Hippocampal formation (tissue), 2 donors: ENCODE measurements at places on chromosomes 1 and 21.
A peak's percentile ranks its signal among the peaks of the same experiment; 100 is the strongest.

GRCh38 chr1:99623554-99623953 is 22.4 kb upstream of the PALMD start:
- DNase-seq, result no peak

GRCh38 chr1:90114521-90115141 is 119.7 kb downstream of the ZNF326 start:
- no peak for DNase-seq

DNA sequence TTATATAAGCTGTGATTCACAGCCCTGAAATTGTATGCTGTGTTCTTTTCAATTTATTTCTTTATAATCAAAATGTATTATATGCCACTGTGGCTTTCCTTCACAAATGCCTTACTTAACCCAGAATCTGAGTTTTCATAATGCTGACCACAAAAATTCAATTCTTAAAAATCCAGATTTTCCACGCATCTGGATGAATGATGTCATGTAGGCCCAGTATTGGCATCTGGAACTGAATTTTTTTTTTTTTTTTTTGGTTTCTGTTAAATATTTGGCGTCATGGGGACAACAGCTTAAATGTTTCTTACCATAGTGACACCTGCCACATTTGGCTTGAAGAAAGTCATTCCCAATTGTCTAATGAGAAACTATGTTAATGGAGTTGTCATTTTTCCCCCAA is 296.8 kb downstream of the TM2D1 start:
- no peak for DNase-seq

- DNase-seq, result no peak
Observed at GRCh38 chr1:111603979-111604378, 15.6 kb upstream of the RAP1A start.

DNA sequence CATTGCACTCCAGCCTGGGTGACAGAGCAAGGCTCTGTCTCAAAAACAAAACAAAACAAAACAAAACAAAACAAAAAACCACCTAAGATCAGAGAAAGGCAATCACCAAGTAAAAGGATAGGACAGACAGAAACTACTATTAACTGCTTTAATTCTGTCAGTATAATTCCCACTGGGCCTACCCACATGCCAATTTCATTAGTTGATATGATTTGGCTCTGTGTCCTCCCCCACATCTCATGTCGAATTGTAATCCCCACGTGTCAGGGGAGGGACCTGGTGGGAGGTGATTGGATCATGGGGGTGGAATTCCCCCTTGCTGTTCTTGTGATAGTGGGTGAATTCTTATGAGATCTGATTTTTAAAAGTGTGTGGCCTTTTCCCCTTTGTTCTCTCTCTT is 27.2 kb upstream of the CAPZB start:
- DNase-seq, result no peak

- no peak for DNase-seq
Observed at GRCh38 chr1:43935711-43936427, 2.3 kb downstream of the ARTN start.

DNA sequence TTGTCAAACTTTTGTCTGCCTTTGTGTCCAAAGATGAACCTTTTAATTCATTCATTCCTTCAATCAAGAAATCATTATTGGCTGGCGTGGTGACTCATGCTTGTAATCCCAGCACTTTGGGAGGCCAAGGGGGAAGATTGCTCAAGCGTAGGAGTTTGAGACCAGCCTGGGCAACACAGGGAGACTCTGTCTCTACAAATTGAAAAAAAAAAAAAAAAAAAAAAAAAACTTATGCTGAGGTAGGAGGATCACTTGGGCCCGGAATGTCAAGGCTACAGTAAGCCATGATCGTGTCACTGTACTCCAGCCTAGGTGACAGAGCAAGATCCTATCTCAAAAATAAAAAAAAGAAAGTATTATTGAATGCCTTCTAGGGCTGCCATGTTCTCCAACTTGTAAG is 51.3 kb upstream of the CXADR start:
- no peak for DNase-seq

DNA sequence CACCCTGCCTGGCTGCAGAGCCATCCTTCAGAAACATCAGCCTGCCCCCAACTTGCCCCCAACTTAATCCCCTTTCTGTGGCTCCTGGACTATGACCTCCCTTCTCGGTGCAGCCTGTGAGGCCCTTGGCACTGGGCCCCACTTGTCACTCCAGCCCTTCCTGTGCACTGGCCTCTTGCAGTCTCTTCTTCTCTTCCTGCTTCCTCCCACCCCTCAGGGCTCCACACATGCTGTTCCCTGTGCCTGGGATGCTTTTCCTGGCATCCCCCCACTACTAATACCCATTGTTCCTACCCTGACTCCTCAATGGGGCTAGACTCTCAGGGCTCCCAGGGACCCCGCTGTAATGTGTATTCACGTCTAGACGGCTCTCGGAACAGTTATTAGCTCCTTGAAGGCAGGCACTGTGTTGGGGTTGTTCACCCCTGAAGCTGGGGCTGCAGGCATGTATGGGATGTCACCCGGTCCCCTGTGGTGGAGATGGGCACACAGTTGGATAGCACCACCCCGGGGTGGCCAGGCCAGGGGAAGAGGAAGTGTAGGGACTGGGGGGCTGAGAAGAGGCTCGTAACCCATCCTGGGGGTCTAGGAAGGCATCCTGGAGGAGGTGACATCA is 4.5 kb downstream of the LDLRAD1 start:
- no peak for DNase-seq

GRCh38 chr1:77540501-77541161 is 141.8 kb downstream of the ZZZ3 start:
- DNase-seq, result no peak

GRCh38 chr1:30129001-30129408 is 594.4 kb downstream of the MATN1 start:
- DNase-seq, result no peak

- DNase-seq, result no peak
Observed at GRCh38 chr1:192513697-192514096, 61.9 kb upstream of the RGS1 start.

DNA sequence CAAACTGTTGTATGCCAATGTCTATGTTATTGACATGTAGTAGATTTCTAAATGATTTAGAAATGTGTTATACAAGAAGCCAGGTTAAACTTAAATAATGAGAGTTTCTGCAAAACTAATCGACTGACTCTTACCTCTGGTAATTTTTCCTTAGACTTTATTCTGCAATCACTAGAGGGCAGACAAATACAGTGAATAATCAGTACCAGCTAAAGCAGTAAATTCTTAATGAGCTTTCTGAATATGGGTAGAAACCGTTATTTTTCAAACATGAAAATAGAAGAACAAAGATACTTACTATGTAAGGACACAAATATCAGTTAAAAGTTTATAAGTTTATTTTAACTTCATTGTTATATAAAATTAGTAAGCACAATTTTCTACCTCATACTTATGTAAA is 97.9 kb upstream of the RGS1 start:
- DNase-seq, result peak; percentile 53
